ENCODE measurements at places on chromosomes 7 and 10. TPM values are rescaled to one million over a fixed set of nuclear protein-coding genes. Genes with fewer than 3 reads are reported as not detected.

The TSPAN15 gene
- 156 TPM for total RNA-seq

The FAM25C gene
- total RNA-seq = not detected

The SEPTIN7 gene
- total RNA-seq = 189 TPM

The PIK3CG gene
- total RNA-seq = 5.3 TPM

The LRRC61 gene
- total RNA-seq = 14.1 TPM

The PPP1R17 gene
- total RNA-seq = not detected

DNA sequence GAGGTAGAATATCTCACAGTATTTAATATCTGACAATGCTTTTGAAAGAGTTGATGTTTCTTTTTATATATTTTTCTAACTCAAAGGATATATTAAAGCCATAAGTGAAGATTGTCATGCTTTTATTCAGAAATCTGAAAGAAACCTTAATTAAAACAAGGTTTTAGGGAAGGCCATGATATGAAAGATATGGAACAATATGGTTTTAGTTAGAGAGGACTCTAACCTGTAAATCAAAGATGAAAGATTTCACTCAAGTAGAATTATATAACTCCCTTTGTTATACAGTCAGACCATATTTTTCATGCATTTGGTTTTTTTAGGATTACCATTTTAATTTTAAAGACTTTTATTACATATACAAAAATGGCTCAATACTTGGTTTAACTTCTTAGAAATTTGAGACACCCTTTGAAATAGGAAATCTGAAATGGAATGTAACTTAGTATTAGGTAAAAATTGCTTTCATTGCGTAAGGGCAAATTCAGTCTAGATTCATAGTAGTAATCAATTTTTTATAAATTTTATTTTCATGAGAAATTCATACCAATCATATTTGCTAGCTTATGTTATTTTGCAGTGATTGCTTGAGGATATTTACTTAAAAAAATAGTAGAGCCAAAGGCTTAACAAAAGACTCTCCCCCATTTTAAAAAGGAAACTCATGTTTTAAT lies 119.8 kb downstream of the TWIST1 start:
- no peak for DNase-seq

- peak; percentile 39 for DNase-seq
Observed at GRCh38 chr7:98213296-98213887, 2.2 kb downstream of the BHLHA15 start.

DNA sequence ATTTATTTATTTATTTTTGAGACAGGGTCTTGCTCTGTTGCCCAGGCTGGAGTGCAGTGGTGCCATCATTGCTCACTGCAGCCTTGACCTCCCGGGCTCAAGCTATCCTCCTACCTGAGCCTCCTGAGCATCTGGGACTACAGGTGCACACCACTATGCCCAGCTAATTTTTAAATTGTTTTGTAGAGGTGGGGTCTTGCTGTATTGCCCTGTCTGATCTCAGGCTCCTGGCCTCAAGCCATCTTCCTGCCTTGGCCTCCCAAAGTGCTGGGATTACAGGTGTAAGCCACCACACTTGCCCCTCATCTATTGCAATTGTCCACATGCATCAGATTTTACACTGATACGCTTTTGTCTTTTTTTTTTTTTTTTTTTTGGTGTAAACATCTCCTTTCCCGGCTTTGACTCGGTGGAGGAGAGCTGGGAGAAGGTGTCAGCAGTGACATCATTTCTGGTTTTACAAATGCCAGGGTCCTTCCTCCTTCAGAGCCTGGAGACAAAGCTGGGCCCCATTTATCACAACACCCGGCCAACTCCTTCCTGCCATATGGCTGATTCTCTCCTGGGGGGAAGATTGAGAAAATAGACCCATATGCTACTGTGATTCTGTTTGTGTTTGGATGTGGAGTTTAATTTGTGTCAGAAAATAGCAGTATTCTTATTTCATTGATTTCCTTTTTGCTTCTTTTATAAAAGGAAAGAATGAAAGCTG lies 61.3 kb downstream of the GALNT17 start:
- DNase-seq = no peak

DNA sequence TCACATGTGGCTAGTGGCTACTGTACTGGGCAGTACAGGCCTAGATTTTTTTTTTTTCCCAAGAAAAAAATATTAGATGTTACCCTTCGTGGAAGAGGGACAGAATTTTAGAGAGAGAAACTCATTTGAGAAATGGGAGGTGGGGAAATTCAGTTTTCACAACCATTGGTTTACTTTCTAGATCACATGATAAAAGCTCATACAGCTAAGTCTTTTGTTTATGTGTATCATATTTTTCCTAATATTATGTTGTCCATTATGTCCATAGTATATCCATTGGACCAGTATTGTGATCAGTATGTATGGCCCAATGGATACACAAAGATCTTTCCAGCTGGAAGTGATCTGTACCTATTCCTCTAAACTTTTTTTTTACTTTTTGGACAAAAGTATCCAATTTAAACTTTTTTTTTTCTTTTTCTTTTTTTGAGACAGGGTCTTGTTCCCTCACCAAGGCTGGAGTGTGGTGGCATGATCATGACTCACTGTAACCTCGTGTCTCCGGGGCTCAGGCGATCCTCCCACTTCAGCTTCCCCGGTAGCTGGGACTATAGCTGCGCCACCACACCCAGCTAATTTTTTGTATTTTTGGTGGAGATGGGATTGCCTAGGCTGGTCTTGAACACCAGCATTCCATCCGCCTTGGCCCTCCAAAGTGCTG lies 4.1 kb downstream of the CALU start:
- DNase-seq = no peak

DNA sequence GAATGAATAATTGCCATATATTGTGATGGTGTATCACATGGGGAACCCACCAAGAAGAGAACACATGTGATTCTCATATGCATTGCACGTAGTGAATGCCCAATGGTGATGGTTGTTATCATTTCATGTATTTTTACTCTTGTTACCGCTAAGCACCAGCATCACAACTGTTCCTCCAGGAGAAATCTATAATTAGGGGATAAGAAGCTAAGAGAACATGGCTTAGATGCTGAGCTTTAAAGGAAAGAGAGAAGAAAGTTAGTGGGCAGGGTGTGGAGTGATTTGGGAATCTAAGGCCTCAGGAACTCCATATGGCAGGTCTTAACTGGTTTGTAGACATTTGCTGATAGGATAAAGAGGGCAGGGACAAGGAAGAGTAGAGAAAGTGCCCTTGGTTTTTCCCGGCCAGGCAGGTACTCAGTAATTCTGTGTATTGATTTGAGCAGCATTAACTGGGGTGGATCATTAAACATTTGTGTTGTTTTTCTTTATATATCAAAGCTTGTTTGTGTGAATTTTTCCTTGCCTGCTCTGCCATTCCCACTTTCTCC lies 145.9 kb downstream of the LRRC4 start:
- DNase-seq = no peak

DNA sequence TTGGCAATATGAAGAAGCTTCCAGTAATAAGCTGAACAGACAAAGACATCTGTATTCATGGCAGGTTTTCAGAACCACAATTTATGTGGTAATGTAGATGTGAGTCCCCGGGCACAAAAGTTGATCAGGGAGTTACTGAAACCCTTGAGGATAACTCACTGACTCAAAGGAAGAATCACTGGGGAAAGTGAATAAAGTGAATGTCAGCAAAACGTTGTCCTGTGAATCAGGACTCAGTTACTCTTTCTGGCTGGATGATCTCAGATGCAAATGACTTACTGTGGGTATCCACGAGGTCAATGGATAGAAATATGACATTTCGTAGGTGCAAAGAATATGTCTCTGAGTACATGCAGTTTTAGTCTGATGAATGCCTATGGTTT lies 172.8 kb upstream of the CTBP2 start:
- DNase-seq = no peak

- no peak for DNase-seq
Observed at GRCh38 chr10:807163-807957, 117.9 kb upstream of the DIP2C start.

- peak; percentile 50 for DNase-seq
Observed at GRCh38 chr10:73529089-73529832, 33.4 kb upstream of the PPP3CB start.

GRCh38 chr7:29968683-29969395 lies 20.8 kb downstream of the SCRN1 start:
- no peak for DNase-seq

DNA sequence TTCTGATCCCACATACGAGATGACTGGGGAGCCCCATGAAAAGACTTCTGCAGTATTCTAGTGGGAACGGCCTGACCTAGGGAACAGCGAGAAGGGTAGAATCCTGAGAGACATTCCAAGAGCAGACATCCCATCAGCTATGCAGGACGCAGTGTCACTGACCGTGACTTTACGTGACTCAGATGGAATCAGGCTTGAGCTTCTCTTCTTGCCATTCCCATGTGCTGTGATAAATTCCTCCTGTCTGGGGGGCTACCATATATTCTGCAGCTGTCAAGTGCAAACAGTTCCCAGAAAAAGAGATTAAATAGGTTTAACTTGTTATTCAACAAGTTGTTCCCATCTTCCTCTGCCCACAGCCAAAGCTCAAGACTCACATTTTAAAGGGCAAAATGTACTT lies 73.1 kb upstream of the PDE1C start:
- DNase-seq = no peak

GRCh38 chr10:17712053-17712452 lies 39.9 kb upstream of the TMEM236 start:
- no peak for DNase-seq

DNA sequence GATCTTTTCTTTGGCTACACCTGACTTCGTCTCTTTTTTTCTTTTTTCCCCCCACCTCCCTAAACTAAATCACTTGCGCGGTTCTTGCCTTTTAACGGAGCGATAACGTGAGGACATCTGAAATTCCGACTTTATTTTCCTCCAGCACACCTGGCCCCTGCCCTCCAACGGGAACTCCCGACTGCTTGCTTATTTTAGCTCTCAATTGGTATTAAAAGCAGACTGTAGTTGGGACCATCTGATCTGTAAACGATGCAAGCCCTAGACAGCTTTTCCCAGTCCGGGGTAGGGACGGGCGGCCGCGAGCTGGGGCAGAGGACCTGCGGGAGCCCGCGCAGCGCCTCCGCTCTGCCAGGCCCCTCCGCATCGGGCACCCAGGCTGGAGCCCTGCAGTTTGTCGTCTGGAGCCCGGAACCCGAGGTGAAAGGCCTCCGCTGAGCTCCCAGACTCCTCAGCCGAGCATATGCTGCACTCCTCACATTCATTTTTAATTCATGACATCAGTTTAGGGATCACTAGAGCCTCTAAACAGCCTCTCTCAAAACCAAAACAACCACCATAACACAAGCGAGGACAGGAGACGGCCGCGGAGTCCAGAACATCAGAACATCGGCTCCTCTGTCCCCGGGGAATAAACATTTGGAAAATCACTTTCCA lies 10.0 kb upstream of the EMX2 start:
- no peak for DNase-seq

DNA sequence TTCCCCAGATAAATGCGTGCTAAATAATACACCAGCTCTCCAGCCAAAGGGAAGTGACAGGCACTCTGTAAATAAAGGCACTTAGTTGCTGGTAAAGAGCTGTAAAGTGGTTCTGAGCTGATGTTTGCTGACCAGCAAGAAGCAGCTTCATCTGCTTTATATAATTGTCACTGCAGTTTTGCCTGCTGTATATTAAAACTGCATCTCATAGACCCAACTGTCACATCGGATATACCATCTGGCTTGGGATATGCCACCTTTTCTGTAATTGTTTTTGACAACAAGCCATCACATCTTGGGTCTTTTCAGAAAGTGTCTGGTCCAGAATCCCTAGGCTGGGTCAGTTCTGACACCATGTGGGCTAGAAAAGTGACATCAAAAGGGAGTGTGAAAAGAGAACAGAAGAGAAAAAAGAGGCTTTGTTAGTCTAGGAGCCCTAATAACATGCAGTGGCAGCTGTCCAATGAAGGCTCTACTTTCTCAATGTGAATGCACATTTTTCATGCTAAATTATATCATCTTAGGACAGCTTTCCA lies 697.6 kb downstream of the KCNMA1 start:
- no peak for DNase-seq

DNA sequence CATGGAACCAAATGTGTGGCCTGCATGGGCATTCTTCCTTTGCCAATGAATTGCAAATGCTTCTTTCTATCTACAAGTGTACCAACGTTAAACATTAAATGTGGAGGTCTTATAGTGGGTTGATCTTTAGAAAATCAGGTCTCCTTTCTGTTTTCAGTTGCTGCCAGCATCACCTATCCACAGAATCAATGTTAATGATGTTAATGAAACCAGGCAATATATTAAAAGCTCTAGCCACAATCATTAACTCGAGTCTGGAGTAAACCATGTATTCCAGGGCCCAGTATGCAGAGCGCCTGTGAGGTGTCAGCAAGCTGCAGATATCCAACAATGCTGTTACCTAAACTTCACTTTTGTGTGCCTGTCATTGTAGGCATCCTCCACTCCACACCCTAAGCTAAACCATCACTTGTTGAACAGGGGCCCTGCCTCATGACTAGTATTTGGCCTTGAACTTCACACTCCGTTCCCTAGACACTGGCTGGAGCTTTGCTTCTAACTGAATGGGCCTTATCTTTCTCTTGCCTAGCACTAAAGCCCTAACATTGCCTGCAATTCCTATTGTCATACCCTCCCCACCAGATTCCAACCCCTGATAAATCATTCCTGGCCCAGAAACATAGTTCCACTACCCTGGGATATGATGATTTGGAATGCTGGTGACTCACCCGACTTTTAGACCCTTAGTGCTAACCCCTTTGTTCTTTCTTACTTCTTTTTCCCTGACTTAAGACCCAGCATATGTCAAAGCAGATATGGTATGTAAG lies 24.3 kb upstream of the ITGB8 start:
- DNase-seq = no peak

DNA sequence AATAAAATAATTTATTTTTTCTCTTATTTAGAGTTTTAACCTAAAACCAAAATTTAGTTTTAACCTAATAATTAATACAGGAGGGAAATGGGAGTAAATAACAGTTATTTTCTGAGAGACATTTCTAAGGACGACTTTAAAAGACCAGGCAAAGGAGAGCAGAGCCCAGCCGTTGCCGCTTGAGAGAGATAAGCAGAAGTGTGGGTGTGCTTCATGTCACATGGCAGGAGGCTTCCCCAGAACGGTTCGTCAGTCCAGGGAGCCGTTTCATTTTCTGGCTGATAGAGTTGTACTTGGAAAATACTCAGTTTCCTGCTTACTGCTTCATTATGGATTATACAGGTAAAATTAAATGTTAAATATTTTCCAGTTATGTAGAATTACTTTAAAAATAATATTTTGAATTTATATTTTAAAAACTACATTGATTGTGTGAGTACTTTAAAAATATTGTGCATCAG lies 61.4 kb downstream of the ST7 start:
- peak; percentile 52 for DNase-seq

- DNase-seq = no peak
Observed at GRCh38 chr10:100020142-100020885, 10.6 kb upstream of the DNMBP start.

DNA sequence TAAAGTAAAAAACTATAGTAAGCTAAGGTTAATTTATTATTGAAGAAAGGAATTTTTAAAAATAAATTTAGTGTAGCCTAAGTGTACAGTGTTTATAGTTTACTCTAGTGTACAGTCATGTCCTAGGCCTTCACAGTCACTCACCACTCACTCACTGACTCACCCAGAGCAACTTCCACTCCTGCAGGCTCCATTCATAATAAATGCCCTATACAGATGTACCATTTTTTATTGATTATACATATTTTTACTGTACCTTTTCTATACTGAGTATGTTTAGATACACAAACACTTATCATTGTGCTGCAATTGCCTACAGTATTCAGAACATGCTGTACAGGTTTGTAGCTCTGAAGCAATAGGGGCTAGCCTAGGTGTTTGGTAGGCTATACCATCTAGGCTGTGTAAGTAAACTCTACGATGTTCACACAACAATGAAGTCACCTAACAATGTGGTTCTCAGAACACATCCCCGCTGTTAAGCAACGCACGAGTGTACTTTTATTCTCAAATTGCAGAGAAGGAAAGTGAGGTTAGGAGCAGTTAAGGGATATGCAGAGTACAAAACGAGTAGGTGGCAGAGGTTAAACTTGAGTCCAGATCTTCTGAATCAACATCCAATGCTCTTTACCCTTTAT lies 38.9 kb upstream of the PLCE1 start:
- no peak for DNase-seq

Measured in ureter (tissue), 1 donor.